ENCODE measurements at places on chromosomes 5 and 9.

GRCh38 chr5:67206929-67207328 is 10.3 kb upstream of the CD180 start:
- DNase-seq: peak; percentile 69

GRCh38 chr5:116645627-116646026 is 71.0 kb upstream of the SEMA6A start:
- DNase-seq: no peak

- no peak for DNase-seq
Observed at GRCh38 chr9:110979636-110980035, 58.6 kb downstream of the LPAR1 start.

DNA sequence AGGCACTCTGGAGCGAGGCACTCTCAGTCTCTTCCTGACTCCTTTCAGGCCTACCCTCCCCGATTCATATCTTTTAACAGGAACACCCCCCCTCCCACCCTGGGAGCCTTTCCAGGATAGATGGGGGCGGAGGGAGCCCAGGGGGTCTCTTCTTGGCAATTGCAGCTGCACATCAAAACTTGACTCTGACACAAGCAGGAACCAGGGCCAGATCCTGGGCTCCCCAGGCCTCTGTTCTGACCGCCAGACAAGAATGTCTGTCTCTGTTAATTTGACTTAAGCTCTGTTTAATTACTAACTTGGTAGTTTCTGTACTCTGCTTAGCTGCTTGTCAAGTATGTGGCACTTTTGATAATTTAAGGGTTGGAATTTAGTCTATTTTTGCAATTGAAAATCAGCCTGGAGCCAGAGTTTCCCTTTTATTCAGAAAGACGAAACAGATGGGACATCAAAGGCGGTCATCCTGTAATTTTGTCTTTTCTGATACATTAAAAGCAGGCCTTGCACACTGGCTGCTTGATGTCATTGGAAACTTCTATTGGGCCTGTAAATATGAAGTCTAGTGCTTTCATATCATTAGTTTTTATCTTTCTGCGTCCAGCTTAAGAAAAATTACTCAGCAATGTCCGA is 43.3 kb downstream of the ACTL7B start:
- no peak for DNase-seq

DNA sequence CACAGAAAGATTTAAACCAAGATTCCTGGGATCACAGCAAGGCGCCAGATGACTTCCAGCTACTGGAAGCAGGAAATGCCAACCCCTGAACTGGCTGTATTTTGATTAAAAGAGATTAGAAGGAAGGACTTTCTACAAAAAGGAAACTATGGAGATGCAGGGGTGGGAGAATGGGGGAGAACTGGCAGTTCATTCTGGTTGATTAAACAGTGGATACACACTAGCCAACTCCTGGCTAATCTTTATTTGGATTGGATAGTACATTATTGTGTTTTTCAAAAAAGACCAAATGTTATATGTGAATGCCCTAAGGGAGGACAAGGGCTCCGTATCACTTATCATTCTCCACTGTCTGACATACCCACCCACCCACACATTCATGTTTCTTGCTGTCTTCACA is 93.2 kb downstream of the CDO1 start:
- no peak for DNase-seq

- DNase-seq: peak; percentile 69
Observed at GRCh38 chr5:97022898-97023297, 87.0 kb downstream of the LNPEP start.

GRCh38 chr9:132160802-132161742 is 786 bp upstream of the NTNG2 start:
- peak; percentile 84 for DNase-seq

- DNase-seq: peak; percentile 57
Observed at GRCh38 chr5:119290161-119290569, 65.7 kb upstream of the TNFAIP8 start.

- DNase-seq: no peak
Observed at GRCh38 chr9:114954956-114955582, 24.7 kb upstream of the TNFSF8 start.

GRCh38 chr9:19087106-19088000 is 15.4 kb downstream of the HAUS6 start:
- DNase-seq: no peak

- no peak for DNase-seq
Observed at GRCh38 chr9:4461437-4461836, 28.8 kb upstream of the SLC1A1 start.

- peak; percentile 52 for DNase-seq
Observed at GRCh38 chr9:78351816-78352215, 54.9 kb downstream of the PSAT1 start.

DNA sequence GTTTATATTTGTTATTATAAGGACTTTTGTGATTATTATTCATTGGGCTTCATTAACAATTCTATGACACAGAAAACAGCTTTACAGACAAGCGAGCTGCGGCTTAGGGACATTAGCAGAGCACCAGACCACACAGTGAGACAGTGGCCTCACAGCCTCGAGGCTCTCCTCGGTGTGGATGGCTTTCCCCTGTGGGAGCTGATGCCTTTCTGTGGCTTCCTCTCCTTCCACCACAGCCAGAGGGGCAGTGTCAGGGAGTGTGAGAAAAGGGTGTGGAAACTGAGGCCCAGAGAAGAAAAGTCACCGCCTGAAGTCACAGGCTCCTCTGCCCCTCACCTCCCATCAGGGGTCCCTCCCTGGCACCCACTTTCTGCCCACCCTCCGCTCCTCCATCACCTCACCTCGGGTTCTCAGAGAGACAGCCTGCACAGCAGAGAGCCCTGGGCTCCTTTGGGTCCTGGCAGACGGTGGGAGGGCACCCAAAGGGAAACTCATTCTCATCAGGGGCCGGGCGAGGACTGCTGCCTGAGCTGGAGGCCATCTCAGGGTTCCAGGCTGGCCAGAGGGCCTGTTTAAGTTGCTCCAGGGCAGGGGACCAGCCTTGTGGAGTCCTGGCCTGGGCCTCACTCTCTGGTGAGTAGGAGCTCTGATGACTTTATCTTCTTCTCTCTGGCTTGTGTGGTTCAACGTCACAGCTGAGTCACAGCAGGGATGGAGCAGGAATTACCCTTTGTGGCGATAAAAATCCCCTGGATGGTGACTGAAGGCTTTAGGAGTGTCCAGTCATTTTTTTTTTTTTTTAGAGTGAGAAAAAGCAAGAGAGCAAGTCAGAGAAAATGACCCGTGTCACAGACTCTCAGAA is 830 bp downstream of the TRAF1 start:
- DNase-seq: peak; percentile 72

DNA sequence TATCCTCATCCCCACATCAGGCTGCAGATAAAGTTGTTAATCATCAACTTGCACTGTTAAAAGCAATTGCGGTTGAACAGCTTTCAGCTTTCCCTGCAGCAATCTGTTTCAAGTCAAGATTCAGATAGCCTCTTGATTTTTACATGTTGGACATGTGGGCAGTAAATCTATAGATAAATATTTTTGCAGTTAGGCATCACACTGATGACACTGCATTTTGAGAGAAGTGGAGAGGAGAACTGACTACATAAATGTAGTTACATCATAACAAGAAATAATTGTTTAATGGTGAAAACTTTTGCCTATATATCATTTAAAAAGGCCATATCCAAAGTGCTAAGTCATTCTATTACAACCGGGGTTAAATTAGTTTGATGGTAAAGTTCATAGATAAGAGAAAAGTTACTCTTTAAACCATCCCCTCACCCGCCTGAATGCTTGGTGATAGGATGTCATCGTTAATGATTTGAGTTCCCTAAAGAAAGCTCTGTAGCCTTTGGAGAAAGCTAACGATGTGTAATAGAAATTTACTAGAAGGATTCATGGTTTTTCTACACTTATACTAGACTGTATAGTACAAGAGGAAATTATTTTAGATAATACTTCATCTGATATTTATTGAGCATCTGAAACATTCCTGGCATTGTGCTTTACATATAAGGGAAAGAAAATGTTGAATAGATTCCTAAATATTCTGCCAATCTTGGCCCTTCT is 30.8 kb upstream of the ALDH1A1 start:
- no peak for DNase-seq

DNA sequence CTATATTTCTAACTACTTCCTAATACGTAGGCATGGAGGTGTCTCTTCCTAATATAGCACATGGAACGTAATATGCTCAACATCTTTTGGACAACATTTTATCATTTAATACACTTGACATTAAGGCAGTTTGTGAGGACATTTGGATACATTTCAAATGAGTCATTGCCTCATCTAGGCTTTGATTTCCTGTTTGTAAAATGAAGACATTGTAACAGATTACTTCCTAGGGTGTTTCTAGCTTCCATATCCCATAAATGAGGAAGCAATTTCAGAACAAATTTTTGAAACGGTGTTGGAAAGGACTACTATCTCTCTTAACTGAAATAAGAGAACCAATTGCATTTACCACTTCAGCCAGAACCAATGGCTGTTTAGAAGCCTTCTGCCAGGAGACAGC is 38.7 kb downstream of the SLC28A3 start:
- no peak for DNase-seq

DNA sequence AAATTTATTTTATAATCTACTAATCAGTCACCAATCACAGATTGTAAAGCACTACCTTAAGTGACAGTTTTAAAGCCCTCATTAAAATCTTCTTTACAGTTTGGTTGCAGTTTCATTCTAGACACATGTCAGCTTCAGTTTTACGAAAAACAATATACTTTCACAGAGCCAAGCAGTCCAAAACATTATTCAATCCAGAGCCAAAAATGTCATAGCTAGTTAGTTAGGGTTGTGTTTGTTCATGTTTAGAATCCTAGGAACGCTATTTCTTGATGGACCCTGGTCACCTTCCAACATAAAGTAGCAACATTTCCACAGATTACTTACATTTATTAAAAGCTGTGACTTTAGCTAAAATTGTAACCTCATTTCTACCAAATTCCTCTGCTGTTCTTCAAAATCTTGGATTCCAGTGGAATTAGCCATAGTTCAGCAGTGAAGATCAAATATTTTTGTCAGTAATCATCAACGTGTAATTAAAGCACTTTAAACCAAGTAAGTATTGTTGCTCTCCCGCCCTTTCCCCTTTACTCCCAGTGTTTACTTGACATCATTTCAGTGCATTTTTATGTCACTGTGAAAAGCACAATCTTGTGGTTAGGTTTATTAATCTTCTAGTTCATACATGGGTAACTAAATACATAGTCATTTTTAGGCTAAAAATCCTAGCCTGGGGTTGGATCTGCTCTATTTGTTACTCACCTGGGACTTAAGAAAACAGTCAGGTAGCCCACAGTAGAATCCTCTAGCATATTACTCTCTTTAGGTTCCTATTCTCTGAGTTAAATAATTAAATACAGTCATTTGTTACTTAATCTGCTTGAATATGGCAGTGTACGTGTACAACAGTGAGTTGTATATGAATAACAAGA is 74.3 kb downstream of the NIPBL start:
- no peak for DNase-seq

DNA sequence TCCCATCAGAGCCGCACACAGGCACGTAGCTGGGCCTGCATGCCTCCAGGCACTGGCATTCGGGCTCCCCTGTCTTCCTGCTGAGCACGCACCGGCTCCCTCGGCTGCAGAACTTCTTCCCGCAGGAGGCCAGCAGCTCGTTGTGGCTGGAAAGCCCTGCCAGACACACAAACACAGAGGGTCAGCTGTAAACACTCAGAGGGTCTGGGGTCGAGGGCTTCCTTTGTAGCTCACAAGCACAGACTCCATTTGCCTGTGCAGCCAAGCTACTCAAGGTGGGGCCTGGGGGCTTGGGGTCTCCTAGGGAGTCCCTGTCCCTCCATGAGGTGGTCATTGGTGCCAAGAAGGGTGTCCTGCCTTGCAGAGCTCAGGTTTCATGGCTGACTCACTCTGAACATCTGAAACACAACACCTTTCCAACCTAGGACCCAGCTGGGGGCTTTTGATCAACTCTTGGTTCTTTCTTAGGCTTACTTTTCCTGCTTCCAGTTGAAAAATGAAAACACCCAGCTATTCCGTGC is 211.4 kb downstream of the FSTL4 start:
- DNase-seq: no peak

DNA sequence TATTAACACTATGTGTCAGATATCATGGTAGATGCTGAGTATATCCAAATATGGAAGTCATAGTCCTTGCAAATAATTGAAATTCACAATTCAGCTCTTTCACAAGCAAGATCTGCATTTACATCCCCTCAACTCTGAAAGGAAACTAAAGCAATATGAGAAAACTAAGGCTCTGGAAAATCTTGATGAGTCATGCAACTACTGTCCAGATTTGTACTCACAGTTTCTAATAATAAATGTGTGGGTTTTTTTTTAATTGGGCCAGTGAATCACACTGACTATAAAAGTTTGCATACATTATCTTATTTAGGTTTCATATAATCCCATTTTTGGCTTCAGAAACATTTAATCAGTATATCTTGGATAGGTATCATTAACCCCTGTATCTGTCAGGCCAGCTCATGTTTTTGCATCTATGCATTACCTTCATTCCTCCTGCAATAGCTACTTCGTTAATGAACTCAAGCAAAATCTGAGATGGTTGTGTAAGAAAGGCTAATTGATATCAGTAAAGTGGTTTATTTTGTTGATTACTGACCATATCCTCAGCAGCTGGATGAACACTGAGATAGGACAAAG is 58.7 kb upstream of the PRR16 start:
- no peak for DNase-seq

DNA sequence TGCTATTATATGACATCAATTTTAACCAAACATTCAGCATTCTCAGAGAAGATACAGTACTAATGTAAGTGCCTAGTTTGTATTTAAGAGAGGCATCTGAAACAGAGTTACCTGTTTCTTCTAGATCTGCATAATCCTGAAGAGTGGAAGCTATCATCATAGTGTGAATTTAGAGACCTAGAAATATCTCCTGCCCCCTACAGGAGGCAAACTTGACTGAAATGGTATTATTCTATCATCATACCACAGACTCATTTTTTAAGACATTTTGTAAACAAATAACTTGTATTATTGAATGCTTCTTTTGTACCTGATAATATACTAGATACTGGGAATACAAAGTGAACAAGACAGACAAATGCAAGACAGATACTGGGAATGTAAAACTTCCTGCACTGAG is 216.8 kb upstream of the RPS23 start:
- DNase-seq: no peak

GRCh38 chr5:81852291-81853029 is 101.6 kb upstream of the SSBP2 start:
- DNase-seq: no peak

- DNase-seq: no peak
Observed at GRCh38 chr5:25970906-25971489, 1067.4 kb downstream of the CDH9 start.

GRCh38 chr5:38726279-38726678 is 119.5 kb upstream of the OSMR start:
- DNase-seq: no peak

GRCh38 chr5:80706835-80707447 is 52.2 kb upstream of the DHFR start:
- DNase-seq: no peak

GRCh38 chr5:11420969-11421368 is 483.3 kb downstream of the CTNND2 start:
- no peak for DNase-seq

- DNase-seq: no peak
Observed at GRCh38 chr5:61842840-61843239, 463.2 kb upstream of the KIF2A start.
